ENCODE measurements at places on chromosomes 16 and 17.

DNA sequence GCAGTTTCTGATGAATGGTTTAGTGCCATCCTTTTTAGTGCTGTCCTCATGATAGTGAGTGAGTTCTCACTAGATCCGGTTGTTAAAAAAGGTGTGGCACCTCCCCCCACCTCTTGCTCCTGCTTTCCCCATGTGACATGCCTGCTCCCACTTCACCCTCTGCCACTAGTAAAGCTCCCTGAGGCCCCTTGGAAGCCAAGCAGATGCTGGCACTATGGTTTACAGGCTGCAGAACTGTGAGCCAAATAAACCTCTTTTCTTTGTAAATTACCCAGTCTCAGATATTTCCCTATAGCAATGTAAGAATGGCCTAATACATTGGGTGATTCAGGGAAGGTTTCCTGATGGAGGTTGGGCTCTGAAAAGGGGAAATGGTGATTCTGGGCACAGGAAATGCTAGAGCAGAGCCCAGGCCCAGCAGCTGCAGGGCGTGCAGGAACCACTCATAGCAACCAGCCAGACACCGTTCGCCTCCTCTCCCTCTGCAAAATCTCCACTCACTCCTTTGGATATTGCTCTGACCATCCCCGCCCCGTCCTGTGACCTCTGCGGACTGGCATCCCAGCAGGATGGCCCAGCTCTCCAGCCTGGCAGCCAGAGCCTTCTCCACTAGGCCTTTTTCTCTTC, 2.6 kb upstream of the ADORA2B start:
- DNase-seq, result no peak

DNA sequence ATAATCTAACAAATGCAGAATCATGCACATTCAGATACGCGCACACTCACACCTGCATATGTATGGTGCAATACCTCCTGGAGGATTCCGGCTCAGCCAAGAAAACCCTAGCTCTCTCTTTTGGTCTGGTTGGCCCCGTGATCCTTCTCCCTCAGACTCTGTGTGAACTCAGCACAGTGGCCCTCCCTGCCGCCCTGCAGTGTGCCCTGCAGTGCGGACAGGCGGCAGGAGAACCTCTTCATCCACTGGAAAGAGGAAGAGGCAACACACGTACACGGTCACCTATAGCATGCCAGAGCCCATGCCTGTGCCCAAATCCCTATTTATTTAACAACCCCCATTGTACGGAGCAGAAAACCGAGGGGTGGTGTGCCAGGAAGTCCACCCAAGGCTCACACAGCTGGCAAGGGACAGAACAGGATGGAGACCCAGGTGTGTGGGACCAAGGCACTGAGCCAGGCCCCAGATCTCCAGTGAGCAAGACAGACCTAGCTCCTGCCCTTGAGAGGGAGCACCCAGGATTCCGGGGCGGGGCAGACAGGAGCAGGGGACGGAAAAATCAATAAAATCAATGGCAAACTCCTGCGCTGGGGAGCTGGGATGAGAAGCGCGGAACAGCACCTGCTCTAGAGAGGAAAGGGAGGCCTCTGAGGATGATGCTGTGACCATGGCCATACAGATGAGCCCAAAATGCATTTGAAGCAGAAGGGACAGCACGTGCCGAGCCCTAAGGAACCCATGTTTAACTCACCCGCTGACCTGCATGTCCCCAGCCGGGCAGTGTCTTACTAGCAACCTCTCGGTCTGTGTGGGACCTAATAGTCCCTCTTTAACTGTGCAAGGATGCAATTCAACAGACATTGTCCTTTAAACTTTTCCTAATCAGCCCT, 54.7 kb upstream of the CIBAR2 start:
- no peak for DNase-seq

DNA sequence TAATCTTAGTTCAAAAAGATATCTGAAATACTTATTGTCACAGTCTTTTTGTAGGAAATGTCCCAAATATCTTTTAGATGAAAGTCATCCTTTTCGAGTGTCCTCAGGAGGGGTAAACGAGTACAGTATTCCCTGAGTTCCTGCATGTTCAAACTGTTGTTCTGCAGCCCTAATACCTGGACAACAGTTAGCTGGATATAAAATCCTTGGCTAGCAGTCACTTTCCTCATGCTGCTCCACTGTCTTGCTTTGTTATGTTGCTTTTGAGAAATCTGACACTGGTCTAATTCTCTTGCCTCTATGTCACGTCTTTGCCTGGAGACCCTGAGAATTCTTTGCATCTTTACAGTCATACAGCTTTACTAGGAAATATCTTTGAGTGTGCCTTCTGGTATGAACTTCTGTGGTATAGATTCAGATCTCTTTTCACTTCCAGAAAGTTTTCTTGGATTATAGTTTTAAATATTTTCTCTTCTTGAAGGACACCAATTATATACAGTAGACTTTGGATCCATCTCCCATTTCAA, 9.5 kb downstream of the MBTD1 start:
- no peak for DNase-seq

DNA sequence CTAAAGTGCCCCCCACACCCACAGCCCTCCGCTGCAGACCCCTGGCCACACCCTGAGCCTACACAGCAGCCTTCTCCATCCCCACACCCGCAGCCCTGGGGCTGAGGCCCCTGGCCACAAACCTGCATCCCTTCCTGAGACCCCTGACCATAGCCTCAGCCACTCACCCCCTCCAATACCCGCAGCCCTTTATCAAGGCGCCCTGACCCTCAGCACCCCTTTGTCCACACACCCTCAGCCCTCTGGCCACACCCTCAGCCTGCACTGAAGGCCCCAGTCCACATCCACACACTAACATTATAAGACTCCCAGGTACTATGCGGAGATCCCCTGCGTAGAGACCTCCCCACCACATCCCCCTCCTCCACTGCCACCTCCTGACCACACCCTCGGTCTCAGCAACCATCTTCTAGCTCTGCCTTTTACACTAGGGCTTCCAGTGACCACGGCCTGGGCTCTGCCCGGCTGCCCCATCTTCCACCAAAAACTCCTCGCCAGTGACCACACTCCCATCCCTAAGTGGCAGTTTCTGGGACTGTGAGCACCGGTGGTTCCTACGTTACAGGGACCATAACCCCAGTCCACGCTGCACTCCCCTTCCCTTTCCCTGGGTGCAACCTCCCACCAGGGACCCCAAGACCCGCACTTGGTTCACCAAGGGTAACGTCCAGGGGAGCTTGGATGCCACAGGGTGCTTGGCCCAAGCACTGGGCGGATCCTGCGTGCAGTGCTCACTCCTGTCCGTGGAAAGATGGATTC, 818 bp downstream of the TPPP3 start:
- DNase-seq, result no peak

GRCh38 chr17:17778308-17779014, 58.3 kb downstream of the SREBF1 start:
- DNase-seq, result no peak

GRCh38 chr16:5681966-5682365, 584.4 kb upstream of the EEF2KMT start:
- no peak for DNase-seq

DNA sequence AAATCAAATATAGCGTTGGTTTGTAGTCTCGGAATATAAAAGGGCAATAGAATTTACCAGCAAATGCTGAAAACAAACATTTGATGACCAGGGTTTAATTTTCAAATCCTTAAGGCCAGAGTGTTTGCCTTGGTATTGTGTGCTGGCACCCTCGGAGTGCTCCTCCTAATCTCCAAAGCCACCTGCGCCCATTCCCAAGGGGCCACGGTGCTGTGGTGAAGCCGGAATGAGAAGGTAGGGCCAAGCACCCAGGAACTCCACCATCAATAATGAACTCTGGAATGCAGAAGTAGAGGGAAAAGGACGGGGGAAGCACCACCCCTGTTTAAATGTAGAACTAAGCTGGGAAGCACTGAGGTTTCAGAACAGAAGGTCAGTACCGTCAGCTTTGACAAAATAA, 51.9 kb downstream of the COG7 start:
- no peak for DNase-seq

- no peak for DNase-seq
Observed at GRCh38 chr16:19755268-19755667, 37.2 kb downstream of the IQCK start.

DNA sequence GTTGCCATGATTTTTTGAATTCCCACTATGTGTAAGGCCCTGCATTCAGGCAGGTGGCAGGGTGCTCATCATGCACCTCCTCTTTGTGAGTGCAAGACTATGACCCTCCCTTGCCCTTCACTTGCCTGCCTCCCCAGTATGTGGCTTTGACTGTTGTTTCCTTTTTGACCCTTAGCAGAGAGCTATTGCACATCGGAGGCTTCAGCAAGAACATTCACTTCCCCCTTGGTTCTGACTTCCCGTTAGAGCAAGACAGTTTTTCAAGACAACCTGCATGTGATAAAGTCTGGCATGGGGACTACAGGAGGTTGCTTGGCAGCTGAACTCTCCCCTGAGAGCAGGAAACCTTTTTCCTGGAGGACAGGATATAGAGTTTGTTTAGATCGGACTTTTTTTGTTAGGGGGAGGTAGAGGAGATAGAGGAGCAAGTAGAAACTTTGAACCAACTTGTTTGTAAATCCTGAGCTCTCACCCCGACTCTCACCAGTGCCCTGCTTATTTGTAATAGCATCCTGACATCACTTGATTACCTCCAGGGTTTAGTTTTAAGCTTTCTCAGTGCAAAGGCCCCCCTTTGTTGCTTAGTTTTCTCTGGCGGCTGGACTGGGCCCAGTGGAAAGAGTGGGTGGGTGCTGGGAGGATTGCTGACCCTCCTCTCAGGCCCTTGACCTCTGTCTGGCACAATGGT, 34.3 kb downstream of the LIMD2 start:
- DNase-seq, result no peak

DNA sequence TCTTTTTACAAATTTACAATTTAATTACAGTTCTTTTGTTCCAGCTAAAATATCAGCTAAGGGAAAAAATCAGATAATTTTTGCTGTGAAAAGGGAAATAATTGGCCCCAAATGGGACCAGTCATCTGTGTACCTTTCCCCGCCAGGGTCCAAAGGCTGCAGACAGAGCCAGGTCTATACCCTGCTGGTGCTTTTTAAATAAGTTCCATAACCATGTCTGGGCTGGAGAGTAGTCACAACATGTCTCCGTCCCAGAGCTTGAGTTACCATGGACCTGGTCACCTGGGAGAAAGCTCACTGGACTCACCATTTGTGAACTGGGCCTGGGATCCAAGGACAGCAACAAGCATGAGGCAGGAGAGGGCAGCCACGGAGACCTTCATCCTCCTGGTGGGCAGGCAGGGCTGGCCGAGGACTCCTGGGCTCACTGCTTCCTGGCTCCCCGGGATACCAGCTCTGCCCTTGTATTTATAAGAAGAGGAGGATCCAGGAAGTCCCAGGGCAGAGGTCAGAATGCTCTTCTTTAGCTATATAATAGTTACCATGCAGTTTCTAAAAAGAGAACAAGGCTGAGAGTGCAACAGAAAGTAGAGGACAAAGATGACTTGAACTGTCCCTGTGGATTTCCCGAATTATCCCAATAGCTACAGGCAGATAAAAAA, at the start of gene CCL15:
TSS of gene CCL15 (minus strand) at position 444 of the 662 bp plus-strand sequence. CDS start at position 383, 61 bp downstream.
- no peak for DNase-seq

DNA sequence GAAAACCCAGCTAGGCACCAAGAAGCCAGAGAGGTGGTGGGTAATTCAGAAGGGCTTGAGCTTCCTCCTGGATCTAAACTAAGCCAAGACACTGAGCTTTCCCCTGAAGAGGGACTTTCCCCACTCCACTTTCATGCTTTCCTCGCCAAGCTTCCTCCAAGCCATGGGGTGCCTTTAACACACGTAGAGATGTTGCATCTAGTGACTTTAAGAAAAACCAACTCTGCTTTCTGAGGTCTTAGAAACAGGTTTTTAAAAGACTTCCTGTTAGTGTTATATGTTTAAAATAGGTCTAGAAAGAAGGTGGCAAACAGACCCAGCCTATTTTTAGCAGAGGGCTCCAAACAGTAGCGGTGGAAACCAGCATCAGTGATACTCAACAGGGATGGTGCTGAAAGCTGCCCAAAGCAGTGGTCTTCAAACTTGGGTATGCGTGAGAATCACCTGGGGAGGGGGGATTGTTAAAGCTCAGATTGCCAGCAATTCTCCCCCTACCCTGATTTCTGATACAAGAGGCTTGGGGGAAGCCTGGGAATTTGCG, 585.6 kb downstream of the CDH13 start:
- DNase-seq, result no peak
